ENCODE measurements at places on chromosomes 1 and 21. TPM values are rescaled to one million over a fixed set of nuclear protein-coding genes. Genes with fewer than 3 reads are reported as not detected.

A3GALT2 gene
- total RNA-seq = not detected

KLHL21 gene
- total RNA-seq = 33.8 TPM

HES4 gene
- total RNA-seq = 0.62 TPM

HCRTR1 gene
- total RNA-seq = 0.26 TPM

NTNG1 gene
- 0.06 TPM for total RNA-seq

OR2T29 gene
- not detected for total RNA-seq

CELA3A gene
- not detected for total RNA-seq
